ENCODE measurements at places on chromosomes 16 and 17. TPM values are rescaled to one million over a fixed set of nuclear protein-coding genes. Genes with fewer than 3 reads are reported as not detected.

PLXDC1 gene
- 3.8 TPM for total RNA-seq

SLC12A3 gene
- not detected for total RNA-seq

IRX5 gene
- 16.5 TPM for total RNA-seq

MAP2K6 gene
- total RNA-seq, result 2.5 TPM

TP53TG3 gene
- not detected for total RNA-seq

CDH15 gene
- total RNA-seq, result 2.2 TPM

RAMP2 gene
- total RNA-seq, result not detected

SKAP1 gene
- total RNA-seq, result not detected

TMC5 gene
- under 0.01 TPM for total RNA-seq
